ENCODE measurements at places on chromosomes 16 and 17. TPM values are rescaled to one million over a fixed set of nuclear protein-coding genes. Genes with fewer than 3 reads are reported as not detected.

Gene SETD1A
- total RNA-seq, result 30.5 TPM

Gene KCNH4
- total RNA-seq, result not detected

Gene KIFC3
- total RNA-seq, result 64.6 TPM

Gene SLC22A31
- 0.52 TPM for total RNA-seq

Gene CCDC40
- 13.3 TPM for total RNA-seq

Gene MNT
- total RNA-seq, result 34.8 TPM

Gene NBR1
- total RNA-seq, result 101 TPM

Gene EVPL
- 59.7 TPM for total RNA-seq

Gene SCGB1C2
- total RNA-seq, result not detected

Gene KRT15
- total RNA-seq, result 86.8 TPM

Gene UNC45B
- not detected for total RNA-seq

Data from Calu3 (cell line).